NCI-H226 (cell line): ENCODE measurements at places on chromosomes 5 and 9.

DNA sequence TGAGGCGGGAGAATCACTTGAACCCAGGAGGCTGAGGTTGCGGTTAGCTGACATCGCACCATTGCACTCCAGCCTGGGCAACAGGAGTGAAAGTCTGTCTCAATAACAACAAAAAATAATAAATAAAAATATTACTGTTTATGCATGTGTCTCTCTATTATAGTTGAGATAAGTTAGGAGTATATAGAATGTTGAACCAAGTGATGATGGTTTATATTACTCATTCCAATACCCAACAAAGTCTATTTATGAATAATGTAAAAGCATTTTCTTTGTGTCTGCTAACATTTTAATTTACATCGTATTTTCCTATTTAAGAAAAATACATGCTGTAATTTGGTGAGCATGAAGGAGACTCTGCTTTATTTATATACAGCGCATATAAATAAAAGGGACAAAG, 35.8 kb downstream of the CREBRF start:
- DNase-seq = no peak

- DNase-seq = no peak
These were observed 17.6 kb upstream of the MOCS2 start for GRCh38 chr5:53127107-53127506.

- DNase-seq = peak; percentile 100
These were observed 26.2 kb downstream of the WWC1 start for GRCh38 chr5:168317521-168318147.

- DNase-seq = no peak
These were observed 1.4 kb downstream of the PCDH1 start for GRCh38 chr5:141876628-141877355.

GRCh38 chr5:17304282-17304681, 86.9 kb downstream of the BASP1 start:
- DNase-seq = no peak
